ENCODE measurements at places on chromosomes 7 and 10. TPM values are rescaled to one million over a fixed set of nuclear protein-coding genes. Genes with fewer than 3 reads are reported as not detected.

- DNase-seq: no peak
Measured at GRCh38 chr10:85858776-85859515, 507.6 kb downstream of the GRID1 start.

GRCh38 chr7:36010656-36011587 is 142.1 kb upstream of the EEPD1 start:
- no peak for DNase-seq

DNA sequence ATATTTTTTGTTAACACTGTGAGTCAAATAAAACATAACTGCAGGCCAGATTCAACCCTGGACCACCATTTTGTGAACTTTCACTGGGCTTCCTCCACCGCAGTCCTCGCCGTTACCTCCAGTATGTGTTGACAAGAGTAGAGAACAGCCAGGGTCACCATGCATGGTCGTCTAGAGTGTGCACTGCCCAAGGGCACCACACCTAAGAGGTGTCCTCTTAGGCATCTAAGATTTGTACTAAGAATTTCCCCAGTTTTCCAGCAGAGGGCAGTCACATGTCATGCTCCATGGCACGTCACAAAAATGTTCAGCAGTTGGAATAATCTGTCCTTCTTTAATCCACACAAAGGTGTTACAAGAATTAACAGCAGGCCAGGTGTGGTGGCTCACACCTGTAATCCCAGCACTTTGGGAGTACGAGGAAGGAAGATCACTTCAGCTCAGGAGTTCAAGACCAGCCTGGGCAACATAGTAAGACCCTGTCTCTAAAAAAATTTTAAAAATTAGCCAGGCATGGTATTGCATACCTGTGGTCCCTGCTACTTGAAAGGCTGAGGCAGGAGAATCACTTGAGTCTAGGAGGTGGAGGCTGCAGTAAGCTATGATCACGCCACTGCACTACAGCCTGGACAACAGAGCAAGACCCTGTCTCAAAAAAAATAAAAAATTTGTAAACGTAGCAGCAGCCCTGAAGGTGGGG is 71.2 kb upstream of the FOXK1 start:
- peak; percentile 76 for DNase-seq

DNA sequence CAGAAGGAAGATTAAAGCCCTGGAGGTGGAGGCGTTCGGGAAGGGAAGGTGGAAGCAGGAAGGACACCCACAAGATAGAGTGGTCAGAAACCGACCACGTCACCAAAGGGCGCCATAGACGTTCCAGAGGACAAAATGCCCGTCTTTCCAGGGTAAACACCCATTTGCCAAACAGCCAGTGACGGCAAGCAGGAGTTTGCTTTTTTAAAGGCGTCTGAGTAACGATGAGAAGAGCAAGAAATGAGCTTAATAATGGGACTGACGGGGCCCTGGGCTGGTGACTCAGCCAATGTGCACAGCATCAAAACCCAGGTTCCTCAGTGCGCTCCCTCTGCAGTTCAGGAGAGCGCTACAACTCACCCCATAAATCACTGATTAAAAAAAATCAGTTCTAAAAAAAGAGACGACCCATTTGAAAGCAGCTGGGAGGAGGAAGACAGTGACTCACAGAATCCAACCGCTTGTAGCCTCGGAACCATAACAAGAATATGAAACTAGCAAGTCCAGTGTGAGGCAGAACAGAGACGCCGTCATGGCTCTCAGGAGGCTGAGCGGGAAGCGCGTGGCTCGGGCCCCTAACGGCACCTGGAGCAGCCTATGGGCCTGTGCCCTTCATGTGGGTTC is 5.9 kb downstream of the DIP2C start:
- DNase-seq: peak; percentile 86

GRCh38 chr10:11975795-11976194 is 66.8 kb downstream of the UPF2 start:
- DNase-seq: no peak

- DNase-seq: no peak
Measured at GRCh38 chr7:77330169-77330882, 85.8 kb downstream of the GSAP start.

GRCh38 chr10:32279795-32280194 is 67.2 kb downstream of the EPC1 start:
- DNase-seq: no peak

DNA sequence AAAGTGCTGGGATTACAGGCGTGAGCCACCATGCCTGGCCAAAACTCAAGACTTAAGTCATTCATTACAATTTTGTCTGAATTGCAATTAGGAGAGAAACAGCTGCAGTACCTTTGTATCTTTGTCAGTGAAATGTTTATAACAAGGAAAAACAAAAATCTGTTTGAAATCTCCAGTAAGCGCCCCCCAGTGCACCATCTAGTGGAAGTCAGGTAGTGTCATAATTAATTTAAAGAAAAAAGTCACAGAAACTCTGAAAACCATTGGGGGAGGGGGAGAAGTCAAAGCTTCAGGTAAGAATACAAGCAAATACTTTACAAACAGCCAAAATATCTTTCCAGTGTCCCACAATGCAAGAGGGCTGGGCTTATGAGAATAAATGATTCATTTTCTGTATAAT is 2.8 kb downstream of the MPP7 start:
- DNase-seq: no peak

DNA sequence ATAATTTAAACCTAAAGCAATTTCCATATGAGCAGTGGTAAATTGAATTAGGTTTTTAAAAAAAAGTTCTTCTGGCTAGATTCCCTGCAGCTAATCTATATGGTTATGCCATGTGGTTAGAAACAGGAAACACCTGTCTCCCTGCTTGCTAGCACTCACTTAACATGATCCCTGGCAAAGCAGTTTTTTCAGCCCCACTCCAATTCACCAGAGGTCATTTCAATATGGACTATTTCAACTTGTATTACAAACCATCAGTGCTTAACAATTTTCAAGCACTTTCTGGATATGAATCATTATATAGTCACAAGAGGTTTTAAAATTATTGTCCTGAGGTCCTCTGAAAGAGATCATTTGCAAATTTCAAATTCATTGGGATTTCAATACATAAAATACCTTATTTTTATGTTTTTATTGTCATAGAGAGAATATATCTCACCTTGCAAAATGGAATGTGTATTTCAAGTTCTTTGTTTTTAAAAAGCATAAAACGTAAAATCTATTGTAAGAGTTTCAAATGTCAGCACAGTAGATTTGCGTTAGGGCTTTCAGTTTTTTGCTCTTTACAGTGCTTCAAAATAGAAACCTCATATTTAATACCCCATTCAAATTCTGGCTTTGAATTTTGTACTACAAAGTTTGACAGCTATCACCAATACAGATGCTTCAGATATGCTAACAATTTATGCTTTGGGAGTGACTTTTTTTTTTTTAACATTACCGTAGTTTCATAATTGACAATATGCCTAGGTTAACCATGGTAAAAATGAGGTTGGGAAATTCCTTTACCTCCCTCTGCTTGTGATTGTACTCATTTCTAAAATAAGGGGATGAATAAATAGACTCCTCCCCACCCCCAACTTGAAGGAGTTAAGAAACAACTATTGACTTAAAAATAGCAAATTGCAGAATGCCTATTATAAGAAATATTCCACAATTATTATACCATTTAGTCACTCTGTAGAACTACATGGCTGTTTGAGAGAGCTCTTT is 117.5 kb upstream of the HGF start:
- no peak for DNase-seq

GRCh38 chr7:120229084-120229483 is 43.9 kb upstream of the KCND2 start:
- no peak for DNase-seq

- DNase-seq: peak; percentile 47
Measured at GRCh38 chr7:29806995-29807841, 910 bp downstream of the WIPF3 start.

DNA sequence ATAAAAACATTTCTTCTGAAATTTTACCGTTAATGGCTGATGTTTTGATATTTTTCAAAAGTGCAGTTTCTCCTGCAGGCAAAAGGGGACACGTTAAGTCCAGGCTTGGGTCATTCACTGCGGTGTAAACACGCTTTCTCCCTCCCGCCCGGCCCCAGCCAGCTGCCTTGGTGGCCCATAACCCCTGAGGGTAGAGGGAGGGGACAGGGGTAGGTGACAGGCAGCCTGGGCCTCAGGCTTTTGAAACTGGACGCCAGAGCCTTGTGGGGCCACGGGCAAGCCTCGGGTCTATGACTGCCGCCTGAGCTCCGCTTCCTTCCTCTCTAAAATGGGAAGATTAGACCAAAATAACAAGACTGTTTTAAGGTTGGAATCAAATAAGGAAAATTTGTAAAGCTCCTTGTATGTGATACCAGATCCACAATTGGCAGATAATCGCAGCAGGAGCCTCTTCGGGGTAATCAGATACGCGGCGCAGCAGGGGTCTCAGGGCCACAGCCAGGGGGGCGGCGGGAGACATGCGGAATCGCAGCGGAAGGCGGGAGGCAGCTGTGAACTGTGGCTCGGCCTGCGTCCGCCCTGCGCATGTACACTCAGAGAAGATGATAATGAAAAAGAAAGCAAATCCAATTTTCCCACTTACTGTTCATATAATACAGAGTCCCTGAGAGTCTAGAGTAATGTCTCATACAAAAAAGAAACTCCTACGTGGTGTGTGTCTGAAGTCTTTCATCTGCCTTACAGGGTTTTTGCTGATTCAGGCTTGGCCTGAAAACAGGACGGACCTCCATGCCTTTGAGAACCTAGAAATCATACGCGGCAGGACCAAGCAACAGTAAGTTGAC is 138.3 kb downstream of the EGFR start:
- DNase-seq: no peak

DNA sequence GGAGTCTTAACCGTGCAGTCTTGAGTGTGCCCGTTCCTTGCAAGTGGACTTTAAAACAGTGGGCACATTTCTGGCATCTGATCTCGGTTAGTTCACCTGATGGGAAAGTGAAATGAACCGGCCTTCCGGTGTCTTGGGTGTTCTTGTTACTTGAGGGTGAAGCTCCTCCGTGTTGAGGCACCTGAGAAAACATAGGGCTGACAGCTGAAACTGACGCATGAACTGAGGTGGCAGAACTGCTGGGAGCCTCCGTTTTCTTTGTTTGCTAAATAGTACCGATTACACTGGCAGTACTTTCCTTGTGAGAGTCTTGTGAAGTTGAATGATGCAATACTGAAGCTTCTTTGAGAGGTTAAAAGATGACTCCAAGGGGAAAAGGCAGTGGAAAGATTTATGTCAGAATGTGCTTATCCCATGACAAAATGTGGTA is 62.8 kb upstream of the SAMD8 start:
- DNase-seq: no peak

DNA sequence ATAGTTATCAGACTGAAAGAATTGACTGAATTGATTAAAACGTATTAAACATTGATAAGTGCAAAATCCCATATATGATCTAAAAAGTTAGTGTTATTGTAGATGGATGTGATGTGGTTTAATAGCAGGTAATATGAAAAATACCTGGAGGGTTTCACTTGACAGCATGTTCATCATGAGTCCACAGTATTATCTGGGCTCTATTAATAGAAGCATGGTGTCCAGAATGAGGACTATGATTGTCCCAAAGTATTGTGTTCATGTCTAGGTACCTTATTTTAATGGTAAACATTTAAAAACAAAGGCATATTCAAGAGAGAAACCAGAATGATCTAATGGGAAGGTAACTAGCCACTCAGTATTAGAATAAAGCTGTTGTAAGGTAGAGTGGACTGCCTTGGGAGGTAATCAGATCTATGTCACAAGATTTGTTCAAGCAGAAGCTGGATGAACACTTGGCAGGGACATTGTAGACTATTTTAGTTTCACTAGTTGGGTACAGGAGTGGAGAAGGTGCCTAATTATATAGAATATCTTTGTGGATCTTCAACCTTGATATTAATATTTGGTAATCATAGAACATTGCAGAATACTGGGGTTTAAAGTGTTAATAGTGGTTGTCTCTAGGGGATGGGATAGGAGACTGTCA is 43.5 kb downstream of the MCU start:
- no peak for DNase-seq

The CALN1 gene
- not detected for polyA plus RNA-seq

The GNGT1 gene
- not detected for polyA plus RNA-seq

The STAMBPL1 gene
- polyA plus RNA-seq: 29.0 TPM

The IQUB gene
- 0.08 TPM for polyA plus RNA-seq

All from A549 (cell line).